LoVo (cell line): ENCODE measurements at places on chromosomes 11 and 22.

DNA sequence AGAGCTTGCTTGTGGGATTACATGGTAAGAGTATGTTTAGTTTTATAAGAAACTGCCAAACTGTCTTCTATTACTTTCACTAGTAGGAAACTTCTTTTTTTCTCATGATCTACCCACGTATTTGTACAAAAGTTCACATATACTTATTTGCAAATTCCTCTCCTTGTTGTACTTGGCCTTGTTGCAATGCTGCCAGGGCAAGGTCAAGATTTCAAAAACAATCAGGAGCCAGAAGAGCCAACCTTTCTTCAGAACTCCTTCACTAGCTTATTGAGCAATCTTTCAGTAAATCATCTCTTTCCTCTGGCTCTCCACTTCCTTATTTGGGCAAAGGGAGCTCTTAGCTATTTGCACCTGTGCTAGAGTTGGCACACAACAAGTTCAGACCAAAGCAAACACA lies 9.7 kb downstream of the SRSF8 start:
- no peak for DNase-seq

- no peak for DNase-seq
Measured at GRCh38 chr11:120229451-120230424, 10.2 kb upstream of the POU2F3 start.

- DNase-seq, result no peak
Measured at GRCh38 chr22:30749272-30749671, 54.6 kb downstream of the OSBP2 start.

- DNase-seq, result peak; percentile 14
Measured at GRCh38 chr11:123977731-123978347, at the start of gene OR10S1. Gene OR10S1 (minus strand): TSS chr11:123977781. CDS start chr11:123977664, 117 bp downstream.

GRCh38 chr11:70080763-70081162 lies 2.6 kb downstream of the ANO1 start:
- DNase-seq, result peak; percentile 66

GRCh38 chr11:59812220-59812619 lies 1.6 kb upstream of the MRPL16 start:
- DNase-seq, result no peak

DNA sequence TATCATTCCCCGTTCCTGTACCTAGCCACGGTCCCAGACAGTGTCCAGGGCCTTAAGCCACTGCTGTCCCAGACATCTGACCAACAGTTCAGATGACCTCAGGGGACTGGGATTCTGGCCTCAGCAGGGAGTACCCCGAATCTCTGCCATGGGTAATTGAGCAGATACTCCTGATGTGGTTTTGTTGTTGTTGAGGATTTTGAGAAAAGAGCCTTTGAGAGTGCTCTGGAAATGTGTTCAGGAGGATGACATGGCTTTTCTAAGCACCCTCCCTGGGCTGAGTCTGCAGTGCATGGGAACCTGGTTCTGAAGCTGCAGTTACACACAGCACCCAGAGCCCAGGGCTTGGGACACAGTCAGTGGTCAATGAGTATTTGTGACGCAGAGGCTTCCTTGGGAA lies 30.4 kb downstream of the ADAMTS15 start:
- DNase-seq, result no peak

DNA sequence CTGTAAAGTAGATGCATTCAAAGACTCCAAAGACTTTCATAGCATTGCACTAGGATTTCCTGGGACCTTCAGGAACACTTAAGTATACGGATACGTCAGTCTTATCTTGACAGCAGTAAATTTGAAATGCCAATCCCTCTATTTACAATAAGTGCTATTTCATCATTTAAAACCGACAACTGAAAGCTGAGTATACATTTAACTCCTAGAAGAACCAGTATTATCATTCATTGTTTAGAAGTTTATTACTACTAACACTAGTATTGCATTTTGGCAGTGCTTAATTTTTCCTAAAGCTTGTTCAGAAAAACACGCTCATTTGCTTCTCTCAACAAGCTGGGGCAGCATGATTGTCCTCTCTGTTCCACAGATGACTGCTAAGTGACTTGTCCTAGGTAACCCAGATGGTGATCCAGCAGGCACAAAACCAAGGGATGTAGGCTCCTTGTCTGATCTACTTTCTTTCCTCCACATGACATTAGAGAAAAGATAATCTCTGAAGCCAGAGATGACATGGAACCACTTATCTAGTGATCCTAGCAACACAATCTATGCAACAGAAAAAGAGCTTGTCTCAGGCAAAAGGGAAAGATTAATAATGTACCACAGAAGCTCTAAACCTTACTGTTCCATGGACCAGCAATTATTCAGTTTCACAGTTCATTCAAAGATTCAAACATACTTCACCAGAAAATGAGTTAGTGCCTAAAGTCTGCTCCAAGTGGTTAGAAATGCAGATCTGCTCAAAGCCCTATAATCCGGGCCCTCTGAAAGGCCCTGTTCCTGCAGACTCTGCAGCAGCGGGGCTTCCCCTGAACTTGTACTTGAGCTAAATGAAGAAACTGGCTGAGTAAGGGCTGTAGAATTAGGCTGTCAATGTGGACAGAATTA lies 5.2 kb downstream of the MAML2 start:
- no peak for DNase-seq

GRCh38 chr11:122089111-122089510 lies 26.9 kb downstream of the BLID start:
- DNase-seq, result no peak
